ENCODE measurements at places on chromosomes 4 and X. TPM values are rescaled to one million over a fixed set of nuclear protein-coding genes. Genes with fewer than 3 reads are reported as not detected.

DNA sequence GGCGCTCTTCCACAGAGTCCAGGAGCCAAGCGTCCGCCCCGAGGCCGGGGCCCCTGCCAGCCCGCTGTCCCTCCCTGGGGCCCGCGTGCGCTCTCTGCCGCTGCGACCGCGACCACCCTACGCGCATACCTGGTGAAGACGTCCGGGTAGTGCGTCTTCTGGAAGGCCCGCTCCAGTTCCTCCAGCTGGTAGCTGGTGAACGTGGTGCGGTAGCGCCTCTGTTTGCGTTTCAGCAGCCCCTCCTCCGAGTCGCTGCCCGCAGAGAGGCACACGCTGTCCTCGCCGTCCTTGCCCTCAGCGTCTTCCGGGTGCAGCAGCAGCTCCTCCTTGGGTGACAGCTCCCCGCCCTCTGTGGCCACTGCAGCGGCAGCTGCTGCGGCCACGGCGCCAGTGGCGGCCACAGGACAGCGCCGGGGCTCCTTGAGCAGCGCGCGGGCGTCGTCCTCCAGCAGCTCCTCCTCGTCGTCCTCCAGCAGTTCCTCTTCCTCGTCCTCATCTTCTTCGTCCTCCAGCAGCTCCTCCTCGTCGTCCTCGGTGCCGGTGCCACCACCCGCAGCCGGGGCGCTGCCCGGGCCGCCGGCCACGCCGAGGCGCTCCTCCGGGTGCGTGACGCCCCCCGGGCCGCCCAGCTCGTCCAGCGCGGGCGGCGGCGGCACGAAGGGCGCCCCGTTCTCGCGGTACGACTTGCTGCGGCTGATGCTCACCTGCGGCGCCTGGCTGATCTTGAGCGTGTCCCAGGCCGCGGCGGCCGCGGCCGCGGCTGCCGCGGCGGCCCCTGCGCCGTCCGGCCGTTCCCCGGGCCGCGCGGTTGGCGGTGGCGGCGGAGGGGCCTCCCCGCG lies 2.8 kb downstream of the ARX start:
- no peaks in the 10 kb centered on the region for H3K36me3 ChIP-seq
- no peak overlapping the region for H3K27ac ChIP-seq
- no peak for DNase-seq
- H3K4me3 ChIP-seq = peak overlapping the region; percentile 62

DNA sequence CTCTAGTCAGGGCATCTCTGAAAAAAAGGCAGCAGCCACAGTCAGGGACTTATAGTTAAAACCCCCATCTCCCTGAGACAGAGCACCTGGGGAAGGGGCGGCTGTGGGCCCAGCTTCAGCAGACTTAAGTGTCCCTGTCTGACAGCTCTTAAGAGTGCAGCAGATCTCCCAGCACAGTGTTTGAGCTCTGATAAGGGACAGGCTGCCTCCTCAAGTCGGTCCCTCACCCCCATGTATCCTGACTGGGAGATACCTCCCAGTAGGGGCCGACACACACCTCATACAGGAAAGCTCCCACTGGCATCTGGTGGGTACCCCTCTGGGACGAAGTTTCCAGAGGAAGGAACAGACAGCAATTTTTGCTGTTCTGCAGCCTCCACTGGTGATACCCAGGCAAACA lies 129.0 kb downstream of the ANXA5 start:
- no peaks in the 10 kb centered on the region for H3K36me3 ChIP-seq
- no peak overlapping the region for H3K4me3 ChIP-seq
- H3K27me3 ChIP-seq = peaks cover 26% of the 10 kb centered on the region
- DNase-seq = no peak
- H3K4me1 ChIP-seq = no peaks in the 10 kb centered on the region

- no peak overlapping the region for H3K4me3 ChIP-seq
- no peaks in the 10 kb centered on the region for H3K27me3 ChIP-seq
- H3K27ac ChIP-seq = no peak overlapping the region
- H3K4me1 ChIP-seq = peaks cover 9% of the 10 kb centered on the region
These were observed 54.2 kb downstream of the TMA16 start for GRCh38 chr4:163548481-163549243.

GRCh38 chr4:51867689-51868448 lies 24.9 kb downstream of the DCUN1D4 start:
- no peak overlapping the region for H3K27ac ChIP-seq
- no peaks in the 10 kb centered on the region for H3K4me1 ChIP-seq
- no peak for DNase-seq
- no peak overlapping the region for H3K4me3 ChIP-seq
- peaks cover 41% of the 10 kb centered on the region for H3K36me3 ChIP-seq

- H3K27ac ChIP-seq = no peak overlapping the region
- H3K4me1 ChIP-seq = peaks cover 2% of the 10 kb centered on the region
- H3K36me3 ChIP-seq = no peaks in the 10 kb centered on the region
- no peak for DNase-seq
- no peak overlapping the region for H3K4me3 ChIP-seq
These were observed 275.7 kb upstream of the RASGEF1B start for GRCh38 chr4:81747242-81747930.

The IBSP gene
- total RNA-seq = not detected
